ENCODE measurements at places on chromosomes 6 and 20. TPM values are rescaled to one million over a fixed set of nuclear protein-coding genes. Genes with fewer than 3 reads are reported as not detected.

The FAM83B gene
- total RNA-seq: not detected

The TRIM10 gene
- not detected for total RNA-seq

The RXRB gene
- total RNA-seq: 18.3 TPM

The FGD2 gene
- not detected for total RNA-seq

The SAPCD1 gene
- 1.3 TPM for total RNA-seq

The GSTA2 gene
- total RNA-seq: not detected

The C6orf47 gene
- total RNA-seq: 21.0 TPM

The MYCT1 gene
- 104 TPM for total RNA-seq

The LRRC73 gene
- 0.19 TPM for total RNA-seq

The OR2H1 gene
- total RNA-seq: not detected

The RNF114 gene
- 42.5 TPM for total RNA-seq

The VSX1 gene
- not detected for total RNA-seq

The COL10A1 gene
- total RNA-seq: not detected

The TXLNB gene
- total RNA-seq: 0.19 TPM

The DOK5 gene
- 0.36 TPM for total RNA-seq

Measured in endothelial cell of coronary artery (primary cell).